Activated naive CD8-positive, alpha-beta T cell treated with anti-CD3 and anti-CD28 coated beads for 36 hours (primary cell): ENCODE measurements at places on chromosomes 12 and 14. TPM values are rescaled to one million over a fixed set of nuclear protein-coding genes. Genes with fewer than 3 reads are reported as not detected.

- DNase-seq: no peak
Observed at GRCh38 chr14:52443506-52443905, 108.8 kb downstream of the TXNDC16 start.

- DNase-seq: no peak
Observed at GRCh38 chr12:64598831-64599230, 11.5 kb upstream of the RASSF3 start.

Gene HOXC12
- total RNA-seq: not detected

Gene CLSTN3
- 17.2 TPM for total RNA-seq

- DNase-seq: no peak
Observed at GRCh38 chr12:107788281-107788680, 13.8 kb downstream of the ASCL4 start.

GRCh38 chr12:12800406-12801180, 12.6 kb upstream of the DDX47 start:
- no peak for DNase-seq

- no peak for DNase-seq
Observed at GRCh38 chr14:92930737-92931602, 8.0 kb downstream of the CHGA start.

- DNase-seq: peak; percentile 7
Observed at GRCh38 chr14:100304825-100305323, 1.4 kb downstream of the SLC25A29 start.

DNA sequence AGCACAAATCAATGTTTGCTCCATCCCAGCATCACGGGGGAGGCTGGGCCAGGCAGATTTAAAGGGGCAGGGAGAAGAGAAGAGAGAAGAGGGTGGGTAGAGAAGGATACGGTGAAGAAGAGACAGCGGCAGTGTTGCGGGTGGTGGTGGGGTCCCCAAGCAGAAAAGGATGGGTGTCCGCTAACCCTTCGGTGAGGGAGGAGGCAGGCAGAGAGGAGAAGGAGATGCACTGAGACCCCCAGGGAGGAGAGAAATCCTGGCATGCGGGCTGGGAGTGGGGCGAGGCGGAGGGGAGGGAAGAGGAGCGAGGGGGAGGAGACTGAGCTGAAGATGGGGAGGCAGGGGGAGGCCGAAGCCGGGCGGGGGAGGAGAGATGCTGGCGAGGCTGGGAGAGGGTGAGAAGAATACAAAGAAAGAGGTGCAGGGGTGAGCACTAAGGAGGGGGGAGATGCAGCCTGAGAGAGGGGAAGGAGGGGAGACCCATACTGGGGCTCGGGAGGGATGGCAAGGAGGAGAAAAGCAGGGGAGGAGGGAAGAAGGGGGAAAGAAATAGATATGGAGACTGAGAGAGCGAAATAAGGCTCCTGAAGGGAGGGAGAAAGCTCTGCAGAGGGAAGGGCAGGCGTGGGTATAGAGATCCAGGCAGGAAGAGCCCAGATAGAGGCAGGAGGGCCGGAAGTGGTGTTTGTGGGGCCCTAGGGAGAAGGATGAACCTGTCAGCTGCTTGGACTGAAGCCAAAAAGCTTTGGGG, at the start of gene JPH4:
Gene JPH4, minus strand, starts transcription at position 231 of the 751 bp plus-strand sequence. CDS start 1,337 bp downstream, outside the sequence.
- DNase-seq: no peak

DNA sequence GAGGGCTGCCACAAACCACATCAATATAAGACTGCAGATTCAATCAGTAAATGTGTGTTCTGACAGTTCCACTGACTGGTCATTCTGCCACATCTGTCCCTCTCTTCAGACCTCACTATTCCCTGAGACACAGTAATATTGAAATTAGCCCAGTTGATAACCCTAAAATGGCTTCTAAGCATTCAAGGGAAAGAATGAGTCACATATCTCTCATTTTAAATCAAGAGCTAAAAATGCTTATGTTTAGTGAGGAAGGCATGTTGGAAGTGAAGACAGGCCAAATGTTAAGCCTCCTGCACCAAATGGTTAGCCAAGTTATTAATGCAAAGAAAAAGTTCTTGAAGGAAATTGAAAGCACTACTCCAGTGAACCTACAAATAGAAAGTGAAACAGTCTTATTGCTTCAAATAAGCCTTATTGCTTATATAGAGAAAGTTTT, 24.5 kb upstream of the KIF21A start:
- DNase-seq: peak; percentile 14

Gene TMPRSS12
- total RNA-seq: not detected

Gene LAG3
- 64.8 TPM for total RNA-seq

- DNase-seq: no peak
Observed at GRCh38 chr14:70014406-70015095, 135.3 kb downstream of the SMOC1 start.

GRCh38 chr14:93059917-93060545, 55.7 kb downstream of the ITPK1 start:
- no peak for DNase-seq

- no peak for DNase-seq
Observed at GRCh38 chr12:107431942-107432341, 253.7 kb upstream of the PWP1 start.

Gene SIX4
- total RNA-seq: not detected

- DNase-seq: no peak
Observed at GRCh38 chr14:21880918-21881317, 207.3 kb upstream of the OR4E1 start.

DNA sequence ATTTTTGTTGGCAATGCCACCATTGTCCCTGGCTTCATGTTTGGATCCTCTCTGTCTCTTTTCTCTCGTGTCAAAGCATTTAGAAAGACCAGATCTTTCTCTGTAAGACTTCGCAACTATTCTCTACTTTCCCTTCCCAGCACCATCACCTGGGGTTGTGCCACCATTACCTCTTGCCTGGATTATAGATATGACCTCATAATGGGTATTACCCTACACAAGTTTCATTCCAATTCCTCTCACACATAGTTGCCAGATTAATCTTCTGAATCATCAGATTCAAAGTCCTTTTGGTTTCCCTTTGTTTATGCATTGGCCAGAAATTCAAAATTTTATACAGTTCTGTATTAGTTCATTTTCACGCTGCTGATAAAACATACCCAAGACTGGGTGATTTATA, 27.2 kb upstream of the DHRS2 start:
- DNase-seq: no peak

GRCh38 chr12:31470459-31470858, 120.5 kb downstream of the DENND5B start:
- DNase-seq: no peak

DNA sequence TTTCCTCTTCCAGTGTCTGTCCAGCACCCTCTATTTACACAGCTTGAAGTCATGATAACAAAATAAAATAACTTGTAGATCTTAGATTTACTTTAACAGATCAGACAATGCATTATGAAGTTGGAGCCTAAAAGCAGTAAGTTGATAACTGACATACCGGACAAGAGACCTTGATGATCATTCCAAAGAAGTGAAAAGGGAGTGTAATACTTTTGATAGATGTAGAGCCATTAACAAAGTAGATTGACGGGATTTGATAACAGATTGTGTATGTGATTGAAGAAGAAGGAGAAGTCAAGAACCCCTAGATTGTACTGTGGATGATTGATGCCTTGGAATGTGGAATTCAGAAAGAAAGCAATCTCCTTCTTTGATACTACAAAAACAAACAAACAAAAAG, 403.8 kb upstream of the MGAT4C start:
- no peak for DNase-seq

DNA sequence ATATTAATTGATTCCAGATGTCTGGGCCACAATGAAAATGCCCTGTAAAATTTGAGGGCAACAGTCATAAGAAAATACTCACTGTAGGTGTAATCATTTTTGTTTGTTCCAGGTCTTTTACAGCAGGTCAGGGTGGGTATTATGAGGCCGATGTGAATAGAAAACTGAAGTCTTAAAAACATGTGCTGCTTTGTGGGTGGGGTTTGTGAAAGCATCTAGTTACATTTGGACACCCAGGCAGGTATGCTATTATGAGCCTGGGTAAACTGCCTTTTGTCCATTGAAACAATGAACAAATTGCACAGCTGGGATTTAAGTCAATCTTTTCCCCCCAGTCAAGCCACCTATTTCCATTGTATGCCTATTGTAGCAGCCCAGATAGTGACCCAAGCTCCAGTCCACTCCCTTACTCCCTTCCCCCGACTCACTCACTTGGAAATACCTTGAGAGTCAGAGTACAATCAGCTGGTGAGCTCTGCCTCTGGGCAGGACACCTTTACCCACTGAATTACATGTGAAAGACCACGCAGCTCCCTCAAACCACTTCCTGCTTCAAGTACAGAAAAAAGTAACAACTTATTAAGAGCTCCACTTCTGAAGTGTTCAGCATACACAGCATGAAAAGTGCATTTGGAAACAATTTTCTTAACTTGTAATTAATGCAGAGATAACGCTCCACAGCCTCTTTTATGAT, 1.8 kb downstream of the IGF1 start:
- DNase-seq: peak; percentile 57

DNA sequence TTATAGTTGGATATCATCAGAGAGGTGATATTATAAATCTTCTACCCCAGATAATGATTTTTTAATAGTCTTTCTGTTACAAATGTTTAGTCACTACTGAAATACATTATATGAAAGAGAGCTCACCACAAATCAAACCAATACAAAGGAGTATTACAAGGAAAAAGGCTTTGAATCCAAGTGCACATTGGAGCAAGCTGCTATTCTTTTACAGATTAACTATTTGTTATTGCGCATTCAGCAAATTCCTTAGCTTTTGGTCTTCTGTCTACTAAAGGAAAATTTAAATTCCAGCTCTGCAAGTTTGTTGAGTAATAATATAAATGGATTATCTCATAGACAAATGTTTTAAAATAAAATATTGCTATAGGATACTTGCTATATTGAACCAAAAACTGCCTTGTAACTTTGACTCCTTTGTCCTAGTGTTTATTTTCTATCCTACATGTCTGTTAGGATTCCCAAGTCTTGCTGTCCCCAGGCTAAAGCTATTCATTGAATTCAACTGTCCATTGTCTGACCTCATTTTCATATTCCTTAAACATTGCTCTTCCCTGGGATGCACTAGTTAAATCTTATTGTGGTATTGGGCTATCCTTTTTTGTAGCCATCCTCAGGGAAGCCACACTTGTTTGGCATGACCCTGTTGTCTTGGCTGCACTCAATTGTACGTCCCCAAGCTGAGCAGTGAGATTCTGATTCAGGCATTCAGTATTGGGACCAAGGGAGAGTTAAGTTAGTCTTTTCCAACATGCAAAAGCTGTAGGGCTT, 41.5 kb downstream of the PDE3A start:
- no peak for DNase-seq

Gene MSI1
- total RNA-seq: 1.7 TPM

DNA sequence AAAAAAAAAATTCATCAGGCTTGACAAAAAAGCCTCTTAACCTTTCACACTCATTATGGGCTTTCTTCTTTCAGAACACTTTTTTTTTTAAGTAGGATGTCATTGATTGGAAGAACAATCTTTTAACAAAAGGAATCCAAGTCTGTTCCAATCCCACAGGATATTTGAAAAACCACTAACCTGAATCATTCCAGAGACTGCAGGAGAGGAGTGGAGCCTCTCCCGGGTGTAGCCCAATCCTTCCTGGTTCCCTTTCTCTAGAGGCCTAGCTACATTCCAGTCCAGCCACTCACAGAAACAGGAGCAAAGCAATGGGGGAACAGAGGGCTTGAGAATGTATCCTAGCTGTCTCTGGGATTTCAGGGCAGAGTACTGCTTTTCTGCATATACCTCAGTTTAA, 4.3 kb downstream of the MFAP5 start:
- no peak for DNase-seq

GRCh38 chr12:51432921-51433320, 8.3 kb downstream of the SLC4A8 start:
- no peak for DNase-seq

DNA sequence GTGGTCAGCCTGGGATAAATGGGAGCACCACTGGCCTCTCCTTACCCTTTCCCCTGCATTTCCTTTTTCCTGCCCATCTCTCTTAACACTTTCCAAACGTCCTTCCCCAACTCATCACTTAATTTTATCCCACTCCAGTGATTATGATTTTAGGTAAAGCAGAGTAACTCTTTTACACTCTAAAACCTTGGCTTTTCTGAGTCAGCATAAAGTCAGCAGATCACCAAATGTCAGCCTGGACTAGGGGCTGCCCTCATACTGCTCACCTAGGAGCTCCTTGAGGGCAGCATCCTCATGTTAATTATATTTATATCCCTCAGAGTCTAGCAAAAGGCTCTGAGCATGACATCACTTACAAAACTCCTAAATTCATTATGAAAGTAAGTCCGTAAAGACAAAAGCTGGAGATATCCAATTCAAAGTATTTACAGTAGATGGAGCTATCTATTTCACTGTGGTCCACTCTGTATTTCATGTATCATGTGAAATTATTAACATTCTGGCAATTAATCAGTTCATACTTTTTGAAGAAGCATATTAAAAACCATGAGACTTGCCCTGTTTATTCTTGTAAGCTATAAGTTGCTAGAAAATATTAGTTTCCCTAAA, 17.0 kb upstream of the DICER1 start:
- DNase-seq: no peak

DNA sequence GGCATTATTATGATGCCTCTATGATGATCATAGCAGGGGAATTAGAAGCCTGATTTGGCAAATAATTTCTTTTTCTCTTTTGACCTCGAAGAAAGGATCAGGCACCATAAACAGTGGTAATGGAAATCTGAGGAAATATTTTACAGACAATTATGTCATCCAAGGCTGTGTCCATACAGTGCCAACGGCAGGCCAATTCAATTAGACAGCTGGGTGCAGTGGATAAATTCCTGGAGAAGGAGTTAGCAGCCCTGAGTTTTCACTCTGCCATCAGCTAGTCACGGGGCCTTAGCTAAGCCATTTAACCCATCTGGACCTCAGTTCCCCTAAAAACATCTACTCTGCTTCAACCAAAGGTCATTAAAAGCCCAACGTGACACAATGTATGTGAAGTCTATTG, 4.1 kb downstream of the TPH2 start:
- DNase-seq: no peak

DNA sequence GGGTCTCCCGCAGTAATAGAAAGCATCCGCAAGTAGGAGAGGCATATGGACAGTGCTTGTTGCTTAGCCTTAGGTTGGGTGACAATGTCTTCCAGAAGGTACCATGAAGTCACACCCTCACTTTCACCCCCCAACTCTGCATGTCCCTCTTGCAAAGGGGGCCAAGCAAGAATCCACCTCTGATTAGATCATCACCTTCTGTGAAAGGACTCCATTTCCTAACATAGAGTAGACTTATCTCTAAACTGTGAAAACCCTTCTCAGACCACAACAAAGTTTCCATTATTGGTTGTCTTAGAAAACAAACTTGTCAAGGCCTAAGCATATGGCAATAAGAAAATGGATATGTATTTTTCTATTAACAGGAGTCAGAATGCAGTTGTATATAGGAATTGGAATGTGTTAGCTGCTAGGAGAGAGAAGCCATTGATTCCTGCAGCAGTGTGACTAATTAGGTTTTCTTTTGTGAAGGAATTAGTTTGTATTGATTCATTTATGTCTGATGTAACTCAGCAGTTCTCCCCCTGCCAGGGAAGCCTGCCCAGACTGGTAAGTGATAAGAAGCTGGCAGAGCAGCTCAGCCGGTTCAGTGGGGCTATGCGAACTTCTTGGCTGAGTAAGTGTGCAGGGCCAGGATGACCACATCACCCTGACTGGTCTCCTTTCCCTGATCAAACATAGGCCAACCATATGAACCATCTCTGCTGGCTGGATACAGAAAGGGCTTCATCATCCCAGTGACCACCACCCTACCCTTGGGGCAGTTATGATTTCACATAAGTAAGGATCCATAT, 107.3 kb upstream of the CCDC196 start:
- no peak for DNase-seq

- DNase-seq: no peak
Observed at GRCh38 chr14:89060191-89060590, 235.7 kb downstream of the TTC8 start.

Gene SMCO2
- total RNA-seq: not detected
